DMS79 treated with DMSO at 0.1 percent for 48 hours (cell line): ENCODE measurements at places on chromosomes 1 and 21.

DNA sequence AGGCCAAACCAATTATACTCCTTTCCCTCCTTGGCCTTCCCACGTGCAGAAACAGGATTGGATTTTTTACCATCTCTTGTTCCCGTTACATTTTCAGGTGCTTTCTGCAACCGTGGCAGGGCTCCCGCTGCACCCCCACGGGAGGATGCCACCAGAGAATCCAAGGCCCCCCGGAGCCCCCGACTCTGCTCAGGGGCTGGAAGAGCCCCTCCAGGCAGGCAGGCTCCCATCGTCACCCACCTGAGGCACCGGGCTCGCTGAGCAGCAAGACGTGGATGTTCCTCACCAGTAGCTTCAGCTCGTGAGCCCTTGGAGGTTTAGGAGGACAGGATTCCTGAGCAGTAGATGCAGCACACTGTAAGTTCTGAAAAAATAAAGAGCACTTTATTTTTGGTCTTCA, 35.2 kb upstream of the PRDM15 start:
- no peak for DNase-seq

- no peak for DNase-seq
These were observed 41.1 kb downstream of the NGF start for GRCh38 chr1:115296981-115297380.

DNA sequence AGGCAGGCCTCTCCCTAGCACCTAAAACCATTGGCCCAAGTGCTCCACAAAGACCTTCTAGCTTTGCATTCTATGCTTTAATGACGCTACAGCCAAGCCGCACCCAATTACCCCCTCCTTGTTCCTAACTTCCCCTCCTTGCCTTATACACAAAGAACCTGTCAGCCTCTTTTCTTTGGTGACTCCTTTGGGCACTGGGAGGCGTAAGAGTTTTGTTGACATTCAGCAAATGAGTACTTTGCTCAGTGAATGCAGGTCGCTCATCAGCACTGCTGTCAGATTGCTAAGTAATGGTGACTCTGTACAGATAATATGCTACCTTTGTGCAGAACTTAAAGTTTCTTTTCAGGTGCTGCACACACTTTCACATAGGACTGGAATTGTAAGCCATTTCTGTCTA, 187.6 kb upstream of the FAM78B start:
- DNase-seq, result no peak

GRCh38 chr1:97640677-97641076, 280.2 kb downstream of the DPYD start:
- DNase-seq, result no peak

GRCh38 chr1:240611619-240612480, at the start of gene GREM2:
TSS of gene GREM2 (minus strand) at chr1:240612155. CDS start at chr1:240493475, 118,680 bp downstream.
- DNase-seq, result peak; percentile 42

DNA sequence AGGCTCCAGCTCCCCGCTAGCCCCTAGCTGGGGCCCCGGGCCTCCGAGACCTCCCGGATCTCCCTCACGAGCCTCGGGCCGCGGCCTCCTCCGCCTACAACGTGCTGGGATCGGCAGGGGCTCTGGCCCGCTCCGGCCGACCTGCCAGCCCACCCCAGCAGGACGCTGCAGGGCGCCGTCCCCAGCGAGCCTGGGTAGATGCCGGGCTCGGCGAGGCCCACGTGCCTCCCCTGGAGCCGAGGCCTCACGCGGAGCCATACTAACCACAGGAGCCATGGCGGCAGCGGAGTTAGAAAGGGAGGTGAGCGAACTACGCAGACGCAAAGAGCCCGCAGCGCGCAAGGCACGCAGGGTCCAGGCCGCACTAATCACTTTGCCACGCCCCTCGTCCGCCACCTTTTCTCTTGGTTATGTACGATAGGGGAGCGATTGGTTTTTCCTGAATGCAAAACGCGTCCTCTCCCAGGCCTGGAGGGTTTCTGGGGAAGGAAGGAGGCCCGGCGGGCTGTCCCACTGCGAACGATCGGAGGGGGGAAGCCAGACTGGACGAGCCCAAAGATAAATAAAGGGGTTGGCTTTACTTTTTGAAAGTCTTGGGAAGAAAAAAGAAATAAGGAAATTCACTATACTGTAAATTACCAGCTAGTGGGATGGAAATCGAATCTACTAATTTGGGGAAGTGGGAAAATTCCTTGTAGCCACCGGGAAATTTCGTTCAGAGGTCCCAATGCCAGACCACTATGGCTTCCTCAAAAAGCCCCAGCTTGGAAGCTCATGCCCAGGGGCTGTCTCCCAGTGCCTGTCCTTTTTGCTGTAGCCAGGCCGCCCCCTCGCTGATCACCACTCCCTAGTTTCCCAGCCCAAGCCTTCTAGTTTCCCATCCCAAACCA, at the start of gene RPL22:
Gene RPL22 (minus strand): TSS at position 298 of the 890 bp plus-strand sequence. CDS start 22 bp downstream, at position 276.
- peak; percentile 99 for DNase-seq

GRCh38 chr1:25096307-25097150, 135.8 kb downstream of the SYF2 start:
- DNase-seq, result no peak

- DNase-seq, result no peak
These were observed 7.8 kb downstream of the MORN1 start for GRCh38 chr1:2383576-2383975.
